ENCODE measurements at places on chromosomes 1 and 21. TPM values are rescaled to one million over a fixed set of nuclear protein-coding genes. Genes with fewer than 3 reads are reported as not detected.

The IVL gene
- total RNA-seq: 0.03 TPM

The CD244 gene
- not detected for total RNA-seq

The PUM1 gene
- 28.3 TPM for total RNA-seq

The PPP1R8 gene
- 44.4 TPM for total RNA-seq

The PAQR6 gene
- total RNA-seq: 3.3 TPM

The TAL1 gene
- total RNA-seq: not detected

The MROH9 gene
- not detected for total RNA-seq

The NPR1 gene
- total RNA-seq: 0.92 TPM

The GJB3 gene
- total RNA-seq: 8.0 TPM

The TCHH gene
- 0.19 TPM for total RNA-seq

The ZBTB8OS gene
- total RNA-seq: 39.4 TPM

The CYP2J2 gene
- not detected for total RNA-seq
